H54 (cell line): ENCODE measurements at places on chromosomes 4 and X.
A peak's percentile ranks its signal among the peaks of the same experiment; 100 is the strongest.

GRCh38 chr4:5717449-5718158 is 6.6 kb downstream of the EVC start:
- no peak for DNase-seq

DNA sequence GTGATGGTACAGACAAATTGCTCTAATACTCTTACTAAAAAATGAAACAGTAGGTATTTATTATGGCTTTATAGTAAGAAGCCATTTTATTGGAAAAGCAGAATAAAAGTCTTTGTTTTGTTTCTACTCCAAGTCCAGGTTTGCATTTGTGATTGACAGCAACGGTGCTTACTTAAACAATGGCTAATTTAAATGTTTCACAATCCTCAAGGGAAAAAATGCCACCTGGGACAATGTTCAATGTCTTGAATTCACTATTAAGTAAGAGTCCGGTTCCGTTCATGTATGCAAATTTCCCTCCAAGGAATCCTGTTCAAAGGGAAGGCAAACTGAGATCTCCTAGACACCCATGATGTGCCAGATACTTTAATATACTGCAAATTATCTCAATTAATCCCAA is 123.6 kb downstream of the RBM47 start:
- DNase-seq, result no peak

GRCh38 chr4:80631861-80632260 is 296.3 kb downstream of the CFAP299 start:
- DNase-seq, result no peak

GRCh38 chr4:122762966-122763716 is 30.6 kb downstream of the BBS12 start:
- no peak for DNase-seq

DNA sequence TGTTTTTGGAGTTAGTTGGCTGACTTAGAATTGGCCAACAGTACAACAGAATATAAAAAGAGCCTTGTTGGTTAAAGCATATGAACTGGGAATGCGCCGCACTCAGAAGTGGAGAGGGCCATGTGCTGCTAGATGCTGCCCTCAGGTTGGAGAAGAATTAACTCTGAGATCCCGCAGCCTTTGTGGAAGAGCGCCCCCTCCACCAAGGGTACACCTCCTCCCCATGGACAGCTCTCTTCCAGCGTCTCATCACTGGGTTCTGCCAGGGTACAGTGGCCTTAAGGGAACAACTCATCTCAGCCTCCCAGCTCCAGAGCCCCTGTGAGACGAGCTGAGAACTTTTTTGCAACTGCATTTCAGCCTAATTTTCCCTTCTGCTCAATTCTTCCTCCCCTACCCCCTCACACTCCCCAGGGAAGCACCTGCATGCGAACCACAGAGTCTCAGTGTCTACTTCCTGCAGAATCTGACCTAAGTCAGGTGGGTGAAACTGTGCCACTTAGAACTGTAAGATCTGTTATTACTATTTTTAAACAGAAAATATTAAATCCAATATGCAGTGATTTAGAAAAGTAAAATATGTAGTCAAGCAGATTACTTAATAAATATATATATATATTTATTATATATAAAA is 380.6 kb downstream of the RAB28 start:
- no peak for DNase-seq

- peak; percentile 61 for DNase-seq
Measured at GRCh38 chr4:8558080-8558960, 21.9 kb upstream of the GPR78 start.
